ENCODE measurements at places on chromosomes 7 and 10.
A peak's percentile ranks its signal among the peaks of the same experiment; 100 is the strongest.

GRCh38 chr7:100003711-100004661, 11.4 kb upstream of the ZKSCAN1 start:
- DNase-seq = peak; percentile 54

DNA sequence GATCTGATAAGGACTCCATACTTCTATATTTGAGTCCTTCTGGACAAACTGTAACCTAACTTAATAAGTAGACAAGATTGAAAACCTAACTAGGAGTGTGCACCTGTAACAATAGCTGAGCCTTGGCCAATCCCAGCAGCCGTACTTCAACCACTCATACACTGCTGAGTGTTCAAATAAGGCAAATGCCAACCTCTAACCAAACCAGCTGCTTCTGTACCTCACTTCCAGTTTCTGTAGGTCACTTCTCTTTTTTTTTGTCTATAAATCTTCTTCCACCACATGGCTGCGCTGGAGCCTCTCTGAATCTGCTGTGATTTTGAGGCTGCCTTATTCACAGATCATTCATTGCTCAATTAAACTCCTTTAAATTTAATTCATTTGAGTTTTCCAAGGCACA, 753.2 kb downstream of the DNAJB9 start:
- no peak for DNase-seq

DNA sequence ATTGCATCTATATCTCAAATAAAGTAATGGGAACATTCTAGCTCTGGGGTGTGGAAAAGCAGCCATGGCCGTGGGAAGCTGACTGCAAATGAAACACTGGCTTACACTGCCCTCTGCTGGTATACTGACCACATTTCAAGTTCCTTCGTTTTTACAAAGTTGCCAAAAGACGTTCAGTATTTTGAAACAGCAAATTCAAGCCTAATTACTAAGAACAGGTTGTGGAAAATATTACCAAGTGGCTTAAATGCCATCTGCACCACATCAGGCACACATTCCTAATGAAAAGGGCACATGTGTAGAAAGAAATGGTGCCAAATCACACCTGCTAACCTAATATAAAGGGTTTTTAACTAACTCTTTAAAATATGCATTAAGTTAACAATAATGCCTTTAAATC, 83.9 kb downstream of the JAZF1 start:
- no peak for DNase-seq

GRCh38 chr10:61899069-61899531, 2.4 kb upstream of the ARID5B start:
- no peak for DNase-seq

- DNase-seq = peak; percentile 90
Observed at GRCh38 chr10:31171402-31172083, 139.9 kb upstream of the ZNF438 start.

- DNase-seq = no peak
Observed at GRCh38 chr7:27940341-27940740, 200.4 kb downstream of the TAX1BP1 start.

DNA sequence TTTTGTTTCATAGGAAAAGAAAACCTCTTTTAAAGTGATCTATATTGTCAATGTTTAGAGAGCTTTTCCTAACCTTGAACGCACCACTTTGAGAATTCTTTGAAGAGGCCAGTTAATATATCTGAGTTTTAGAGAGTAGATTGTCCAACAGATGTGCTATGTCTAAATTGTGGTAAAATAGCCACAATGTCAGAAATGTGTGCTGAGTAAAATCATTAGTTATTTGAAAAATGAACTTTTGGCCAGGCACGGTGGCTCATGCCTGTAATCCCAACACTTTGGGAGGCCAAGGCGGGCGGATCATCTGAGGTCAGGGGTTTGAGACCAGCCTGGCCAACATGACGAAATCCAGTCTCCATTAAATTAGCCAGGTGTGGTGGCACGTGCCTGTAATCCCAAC, 61.6 kb upstream of the KIAA1217 start:
- DNase-seq = no peak

DNA sequence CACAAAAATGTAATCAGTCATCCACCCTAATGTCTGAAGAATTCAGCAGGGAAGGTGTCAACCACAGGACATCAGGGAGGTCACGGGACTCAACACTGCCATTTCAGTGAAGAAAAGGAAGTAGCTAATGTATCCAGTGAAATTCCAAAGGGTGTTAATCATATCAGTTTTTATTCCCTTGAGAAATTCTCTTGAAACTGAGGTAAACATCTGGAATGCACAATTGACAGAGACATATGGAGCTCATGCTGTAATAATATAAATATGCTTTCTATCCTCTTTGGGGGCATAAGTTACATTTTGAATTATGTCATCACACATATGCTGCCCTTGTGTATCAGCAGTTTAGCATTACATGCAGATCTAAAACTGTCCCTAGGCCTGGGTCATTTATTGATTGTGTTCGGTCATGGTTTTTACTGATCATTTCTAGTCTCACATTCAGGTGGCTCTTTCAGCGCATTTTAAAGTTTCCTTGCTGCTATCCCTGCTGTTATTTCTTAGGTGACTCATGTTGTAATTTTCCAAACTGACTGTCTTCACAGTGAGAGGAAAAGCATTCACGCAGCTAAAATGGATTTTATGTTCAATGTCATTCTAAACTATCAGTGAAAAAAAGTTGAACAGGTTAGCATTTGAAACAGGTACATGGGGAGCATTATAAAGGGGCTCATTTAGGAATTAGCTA, 273.9 kb downstream of the TSPAN12 start:
- DNase-seq = peak; percentile 86

GRCh38 chr10:12041766-12042408, 722 bp downstream of the UPF2 start:
- peak; percentile 0 for DNase-seq

- no peak for DNase-seq
Observed at GRCh38 chr7:143487061-143487460, 9.4 kb downstream of the TAS2R41 start.

- DNase-seq = no peak
Observed at GRCh38 chr7:92631067-92631849, 41.1 kb upstream of the FAM133B start.

- no peak for DNase-seq
Observed at GRCh38 chr7:78852951-78853350, 600.5 kb downstream of the MAGI2 start.

- no peak for DNase-seq
Observed at GRCh38 chr10:124732931-124733570, 11.1 kb downstream of the FAM53B start.

GRCh38 chr7:142855114-142855743, 353 bp downstream of the EPHB6 start:
- DNase-seq = no peak

DNA sequence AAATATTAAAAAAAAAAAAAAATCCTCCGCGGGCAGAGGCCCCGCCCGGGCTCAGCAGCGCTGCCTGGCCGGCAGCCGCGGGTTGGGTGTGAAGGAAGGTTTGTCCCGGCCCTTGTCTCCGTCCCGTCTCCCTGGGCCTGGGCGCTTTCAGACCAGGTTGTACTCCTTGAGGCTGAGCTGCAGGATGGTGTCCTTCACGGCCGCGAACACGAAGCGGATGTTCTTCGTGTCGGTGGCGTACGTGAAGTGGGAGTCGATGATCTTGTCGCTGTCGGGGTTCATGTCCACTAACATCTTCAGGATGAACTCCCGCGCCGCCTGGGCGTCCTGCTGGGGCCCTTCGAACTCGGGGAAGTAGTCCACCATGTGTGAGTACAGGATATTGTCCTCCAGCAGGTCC, 123.7 kb upstream of the KCTD7 start:
- no peak for DNase-seq

DNA sequence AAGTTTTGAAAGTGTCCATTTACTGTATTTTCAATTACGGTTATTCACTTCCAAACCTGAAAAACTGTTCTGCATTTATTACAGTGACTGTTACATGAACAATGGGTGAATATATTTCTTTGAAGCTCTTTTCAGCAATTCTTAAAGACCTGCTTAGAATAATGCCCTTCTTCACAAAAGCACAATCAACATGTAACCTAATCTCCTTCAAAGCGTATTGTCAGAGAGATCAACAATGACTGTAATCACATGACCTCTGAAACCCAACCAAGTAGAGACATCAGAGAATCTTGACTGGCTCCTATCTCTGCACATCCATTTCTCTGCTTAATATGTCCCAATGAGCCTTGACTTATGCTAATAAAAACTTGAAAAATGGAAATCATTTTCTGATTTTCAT, 126.7 kb downstream of the NRCAM start:
- no peak for DNase-seq

- no peak for DNase-seq
Observed at GRCh38 chr10:62958980-62959379, 142.8 kb upstream of the EGR2 start.

DNA sequence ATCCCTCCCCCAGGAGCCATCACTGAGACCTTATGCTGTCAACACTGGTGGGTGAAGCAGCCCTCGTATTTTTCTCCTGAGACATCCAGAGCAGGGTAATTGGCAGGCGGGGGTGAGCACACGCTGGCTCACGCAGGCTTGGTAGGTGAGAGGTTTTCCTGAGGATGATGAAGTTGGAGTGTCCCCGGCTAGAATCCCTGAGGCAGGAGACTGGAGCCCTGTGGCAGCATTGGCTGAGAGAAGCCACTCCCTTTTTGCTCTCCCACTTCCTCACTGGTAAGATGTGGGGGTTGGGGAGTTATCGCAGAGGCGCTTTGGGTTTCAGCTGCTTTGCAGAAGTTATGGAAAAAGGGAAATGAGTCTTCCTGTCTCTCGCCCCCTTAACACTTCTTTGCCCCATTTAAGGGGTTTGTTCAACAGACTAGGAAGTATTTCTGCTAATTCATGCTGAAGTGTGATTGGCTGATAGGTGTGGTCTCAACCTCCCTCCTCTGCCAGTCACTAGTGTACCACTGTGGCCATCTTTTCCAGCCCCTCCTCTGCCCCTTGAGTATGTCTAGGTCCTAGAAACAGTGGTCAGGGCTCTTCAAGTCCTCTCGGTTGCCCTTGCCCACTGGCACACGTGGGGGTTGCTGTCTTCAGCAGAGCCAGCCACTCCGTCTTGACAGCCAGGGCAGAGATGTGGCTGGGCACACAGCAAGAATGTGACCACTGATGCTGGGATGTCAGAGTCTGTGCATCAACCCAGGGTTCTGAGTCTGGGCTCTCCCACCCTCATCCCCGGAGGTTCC, 5.7 kb downstream of the ARPC1B start:
- no peak for DNase-seq

DNA sequence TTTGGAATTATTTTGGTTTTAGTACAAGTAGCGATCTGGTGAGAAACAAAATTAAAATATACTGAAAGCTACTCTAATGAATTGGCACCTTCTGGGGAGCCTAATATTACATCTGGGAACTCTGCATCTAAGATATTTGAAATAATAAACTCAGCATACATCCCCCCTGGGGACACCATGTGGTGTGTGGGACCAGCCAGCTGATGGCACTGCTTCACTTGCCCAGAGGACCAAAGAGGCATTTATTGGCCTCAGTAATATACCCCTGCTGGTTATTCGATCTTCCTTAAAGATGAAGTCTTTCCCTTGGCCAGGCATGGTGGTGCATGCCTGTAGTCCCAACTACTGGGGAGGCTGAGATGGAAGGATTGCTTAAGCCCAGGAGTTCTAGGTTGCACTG, 195.1 kb upstream of the AUTS2 start:
- DNase-seq = peak; percentile 87

DNA sequence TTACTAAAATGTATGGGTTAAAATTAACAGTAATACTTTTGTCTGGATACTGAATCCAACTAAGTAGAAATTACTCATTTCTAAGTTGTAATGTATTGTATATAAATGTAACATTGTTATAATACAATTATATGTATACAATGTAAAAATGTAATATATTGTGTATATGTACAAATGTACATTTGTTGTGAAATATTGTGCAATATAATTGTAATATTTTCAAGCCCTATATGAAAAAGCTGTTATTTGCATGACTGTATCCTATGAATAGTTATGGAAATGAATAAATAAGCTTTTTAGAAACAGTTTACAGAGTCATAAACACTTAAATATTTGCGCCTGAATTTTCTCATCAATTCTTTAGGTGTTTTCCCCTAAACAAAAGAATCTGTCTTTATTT, 20.3 kb upstream of the UMAD1 start:
- DNase-seq = no peak

DNA sequence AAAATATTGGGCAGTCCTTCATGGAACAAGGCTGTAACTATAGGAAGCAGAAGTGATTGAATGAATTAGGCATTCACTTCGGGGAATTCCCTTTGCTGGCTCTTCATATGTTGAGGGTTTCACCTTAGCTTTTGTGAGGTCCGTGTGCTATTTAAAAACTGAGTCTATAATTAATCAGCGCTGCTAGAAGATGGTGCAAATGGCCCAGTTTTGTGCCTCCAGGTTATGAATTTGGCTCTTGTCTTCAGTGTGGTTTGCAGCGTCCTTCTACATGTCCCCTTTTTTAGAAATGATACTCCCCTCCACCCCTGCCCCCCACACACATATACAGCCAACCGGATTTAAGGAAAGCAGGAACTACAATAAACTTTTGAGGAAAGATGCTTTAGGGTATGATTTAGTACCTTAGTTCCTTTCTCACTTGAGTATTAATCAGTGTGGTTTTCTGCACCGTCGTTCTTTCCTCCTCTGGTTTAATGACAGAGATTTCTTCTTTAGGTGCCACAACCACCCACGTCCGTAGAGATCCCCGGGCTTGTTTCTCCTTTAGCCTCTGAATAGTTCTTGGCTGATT, 110.6 kb upstream of the SAMD8 start:
- no peak for DNase-seq

- no peak for DNase-seq
Observed at GRCh38 chr7:135597181-135597925, 39.6 kb downstream of the NUP205 start.

DNA sequence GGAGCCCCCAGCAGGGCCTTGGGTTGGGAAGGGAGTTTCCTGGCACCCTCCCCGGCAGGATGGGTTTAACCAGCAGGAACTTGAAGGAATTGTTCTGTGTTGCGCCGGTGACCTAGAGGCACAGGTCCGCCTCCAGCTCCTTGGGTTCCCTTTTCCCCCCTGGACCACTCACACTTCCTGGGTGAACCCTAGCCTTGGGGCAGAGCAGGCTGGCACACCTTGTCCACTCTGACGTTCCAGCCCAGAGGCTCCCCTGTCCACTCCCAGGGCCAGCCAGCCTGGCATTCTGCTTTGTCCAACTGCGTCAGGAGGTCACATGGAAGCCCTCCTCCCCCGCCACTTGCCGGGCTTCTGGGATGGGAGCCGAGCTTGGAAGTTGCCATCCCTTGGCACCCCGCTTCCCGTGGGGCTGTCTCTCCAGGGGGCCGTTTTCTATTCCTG, 25.8 kb downstream of the TMEM120A start:
- no peak for DNase-seq

GRCh38 chr7:23106057-23106822, 655 bp downstream of the KLHL7 start:
- peak; percentile 63 for DNase-seq

DNA sequence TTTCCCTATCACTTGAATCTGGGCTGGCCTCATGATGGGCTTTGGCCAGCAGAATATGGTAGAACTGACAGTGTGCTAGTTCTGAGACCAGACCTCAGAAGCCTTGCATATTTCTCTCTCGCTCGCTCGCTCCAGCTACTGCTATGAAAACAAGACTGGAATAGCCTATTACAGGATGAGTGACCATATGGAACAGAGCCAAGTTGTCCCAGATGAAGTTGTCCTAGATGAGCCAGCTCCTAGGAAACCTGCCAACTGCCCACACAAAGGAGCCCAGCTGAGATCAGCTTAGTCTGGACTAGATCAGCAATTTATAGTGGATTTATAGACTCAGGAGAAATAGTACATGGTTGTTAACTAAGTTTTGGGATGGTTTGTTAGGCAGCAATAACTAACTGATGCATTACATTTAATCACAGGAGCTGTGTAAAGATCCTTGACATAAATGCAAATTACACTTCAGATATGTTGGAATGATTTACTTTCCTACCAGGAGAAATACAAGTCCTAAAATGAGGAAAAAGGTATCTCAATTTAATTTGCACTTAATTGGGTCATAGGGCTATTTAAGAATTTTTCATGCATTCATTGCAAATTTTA, 6.8 kb upstream of the HECW1 start:
- no peak for DNase-seq
